ENCODE measurements at places on chromosomes 5 and 9.
A peak's percentile ranks its signal among the peaks of the same experiment; 100 is the strongest.

- DNase-seq, result no peak
Observed at GRCh38 chr9:36146651-36147050, 10.1 kb downstream of the GLIPR2 start.

DNA sequence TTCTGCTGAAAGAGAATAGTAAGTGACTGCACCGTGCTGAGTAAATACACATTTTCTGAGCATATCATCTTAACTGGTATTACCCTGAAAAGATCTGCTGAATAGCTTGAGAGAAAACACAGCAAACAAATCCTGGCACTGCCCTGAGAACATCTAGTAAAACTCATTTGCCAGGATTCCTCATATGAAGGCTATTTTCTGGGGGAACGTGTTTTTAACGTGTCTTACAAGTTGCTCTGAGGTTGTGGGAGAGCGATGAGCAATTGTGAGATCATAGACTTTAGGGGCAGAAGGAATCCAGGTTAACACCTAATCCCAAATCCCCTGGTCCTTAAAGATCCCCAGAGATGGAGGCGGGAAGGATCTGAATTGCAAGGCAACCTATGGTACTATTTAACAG is 331.9 kb upstream of the RFX3 start:
- DNase-seq, result no peak

GRCh38 chr9:30301271-30301963 is 2083.0 kb upstream of the ACO1 start:
- no peak for DNase-seq

- no peak for DNase-seq
Observed at GRCh38 chr9:87337335-87338087, 160.2 kb upstream of the DAPK1 start.

GRCh38 chr9:91904588-91905236 is 45.3 kb downstream of the ROR2 start:
- DNase-seq, result no peak

- no peak for DNase-seq
Observed at GRCh38 chr5:17828681-17829080, 194.4 kb downstream of the TAF11L14 start.

DNA sequence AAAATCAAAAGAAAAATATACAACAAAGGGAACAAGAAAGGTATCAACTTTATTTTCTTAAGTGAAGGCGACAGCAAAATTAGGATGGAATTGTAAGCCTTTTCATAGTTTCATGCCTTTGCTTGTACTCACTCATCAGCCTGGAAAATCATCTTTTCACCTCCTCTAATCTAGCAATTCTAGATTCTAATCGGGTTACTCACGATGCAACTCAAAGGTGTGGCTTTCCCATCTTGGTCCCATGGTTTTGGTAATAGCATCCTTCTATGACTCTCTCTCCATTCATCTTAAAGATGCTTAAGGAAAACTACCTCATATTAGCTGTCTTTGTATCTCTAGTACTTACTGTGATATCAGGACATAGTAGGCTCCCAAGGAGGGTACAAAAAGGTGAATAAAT is 30.5 kb downstream of the DNAH5 start:
- no peak for DNase-seq

GRCh38 chr9:134892820-134893420 is 12.3 kb downstream of the FCN2 start:
- no peak for DNase-seq

DNA sequence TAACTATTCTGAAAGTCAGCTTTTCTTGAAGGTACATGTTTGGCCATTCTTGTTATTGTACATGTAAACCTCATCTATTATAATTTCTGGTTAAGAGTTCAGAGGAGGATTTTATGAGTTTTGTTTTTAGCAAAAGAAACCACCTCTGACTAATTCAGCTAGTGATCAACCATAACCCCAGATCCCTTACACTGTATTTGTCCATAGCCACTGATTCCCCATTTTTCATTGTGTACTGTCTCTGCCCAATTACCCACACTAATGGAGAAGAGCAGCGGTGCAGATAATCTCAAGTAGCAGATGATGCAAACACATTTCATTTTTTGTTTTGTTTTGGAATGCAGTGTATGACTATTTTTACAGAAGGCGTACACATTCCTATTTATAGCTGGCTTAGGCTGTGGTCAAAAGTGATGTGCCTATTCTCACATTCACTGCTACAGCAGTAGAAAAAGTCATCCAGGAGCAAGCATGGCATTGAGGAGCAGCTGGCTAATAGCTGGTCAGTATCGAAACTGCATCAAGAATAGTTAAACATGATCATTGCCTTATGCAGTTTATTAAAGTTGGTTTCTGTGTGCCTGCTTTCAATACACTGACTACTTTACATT is 988.3 kb downstream of the DTWD2 start:
- no peak for DNase-seq

- no peak for DNase-seq
Observed at GRCh38 chr5:157778121-157778805, 34.8 kb downstream of the LSM11 start.

- no peak for DNase-seq
Observed at GRCh38 chr5:7705261-7705660, 145.7 kb downstream of the CFAP90 start.

- no peak for DNase-seq
Observed at GRCh38 chr5:66538531-66538930, 57.7 kb upstream of the MAST4 start.

DNA sequence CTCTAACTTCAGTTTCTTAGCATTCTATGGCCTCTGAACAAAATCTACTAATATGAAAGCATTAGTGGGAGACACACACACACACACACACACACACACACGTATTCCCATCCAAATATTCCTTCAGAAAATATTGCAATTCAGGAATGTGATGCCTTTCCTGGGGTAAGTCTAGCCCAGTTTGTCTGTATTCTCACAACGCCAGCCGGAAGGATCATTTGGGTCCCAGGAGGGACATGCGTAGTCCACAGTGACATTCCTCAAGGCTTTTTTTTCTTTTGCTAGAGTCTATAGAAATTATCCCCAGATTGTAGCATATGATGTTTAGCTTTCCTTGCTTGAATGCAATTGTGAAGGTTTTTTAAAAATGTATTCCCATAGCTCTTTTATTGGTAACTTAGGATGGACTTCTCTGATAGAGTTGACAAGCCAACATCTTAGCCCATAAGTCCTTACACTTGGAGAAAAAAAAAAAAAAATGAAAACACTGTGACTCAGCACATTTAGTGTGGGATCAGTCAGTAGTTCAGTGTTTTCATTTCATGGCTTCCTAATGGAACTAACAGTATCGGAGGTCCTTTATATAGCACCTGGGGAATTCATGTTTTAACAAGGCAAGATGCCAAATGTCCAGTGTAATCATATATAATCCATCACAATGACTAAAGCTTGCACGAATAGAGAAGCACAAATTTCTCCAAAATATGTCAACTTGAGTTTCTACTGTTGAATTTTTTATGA is 316.5 kb downstream of the DIRAS2 start:
- no peak for DNase-seq

DNA sequence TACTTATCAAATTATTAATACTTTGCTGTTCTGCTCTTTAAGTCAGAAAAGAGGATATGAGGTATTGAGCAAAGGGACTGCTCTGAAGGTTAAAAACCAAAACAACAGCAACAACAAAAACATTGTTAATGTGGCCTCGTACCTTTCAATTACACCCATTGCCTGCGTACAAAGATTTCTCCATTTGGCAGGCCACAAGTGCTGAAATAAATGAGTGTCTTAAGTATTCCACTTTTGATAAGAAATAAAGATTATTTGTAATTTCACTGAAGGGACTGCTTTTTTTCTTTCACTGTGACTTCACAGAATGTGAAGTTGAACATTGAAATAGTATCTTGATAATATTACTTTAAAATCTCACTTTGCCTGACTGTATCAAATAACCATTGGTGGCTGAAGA is 163.2 kb upstream of the MRPS30 start:
- DNase-seq, result no peak

DNA sequence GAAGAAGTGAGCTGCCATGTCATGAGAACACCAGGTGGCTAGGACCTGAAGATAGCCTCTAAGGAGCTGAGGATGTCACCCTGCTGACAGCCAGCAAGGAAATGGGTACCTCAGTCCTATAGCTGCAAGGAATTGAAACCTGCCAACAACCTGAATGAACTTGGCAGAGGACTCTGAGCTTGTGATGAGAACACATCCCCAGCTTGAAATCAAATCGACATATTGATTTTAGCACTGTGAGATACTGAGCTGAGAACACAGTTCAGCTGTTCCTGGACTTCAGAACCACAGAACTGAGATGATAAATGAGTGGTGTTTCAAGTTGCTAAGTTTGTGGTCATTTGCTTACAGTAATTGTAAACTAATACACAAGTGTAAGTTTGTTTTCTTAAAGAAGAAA is 5.5 kb upstream of the RASEF start:
- no peak for DNase-seq

GRCh38 chr5:159332800-159333544 is 2.7 kb upstream of the IL12B start:
- no peak for DNase-seq

DNA sequence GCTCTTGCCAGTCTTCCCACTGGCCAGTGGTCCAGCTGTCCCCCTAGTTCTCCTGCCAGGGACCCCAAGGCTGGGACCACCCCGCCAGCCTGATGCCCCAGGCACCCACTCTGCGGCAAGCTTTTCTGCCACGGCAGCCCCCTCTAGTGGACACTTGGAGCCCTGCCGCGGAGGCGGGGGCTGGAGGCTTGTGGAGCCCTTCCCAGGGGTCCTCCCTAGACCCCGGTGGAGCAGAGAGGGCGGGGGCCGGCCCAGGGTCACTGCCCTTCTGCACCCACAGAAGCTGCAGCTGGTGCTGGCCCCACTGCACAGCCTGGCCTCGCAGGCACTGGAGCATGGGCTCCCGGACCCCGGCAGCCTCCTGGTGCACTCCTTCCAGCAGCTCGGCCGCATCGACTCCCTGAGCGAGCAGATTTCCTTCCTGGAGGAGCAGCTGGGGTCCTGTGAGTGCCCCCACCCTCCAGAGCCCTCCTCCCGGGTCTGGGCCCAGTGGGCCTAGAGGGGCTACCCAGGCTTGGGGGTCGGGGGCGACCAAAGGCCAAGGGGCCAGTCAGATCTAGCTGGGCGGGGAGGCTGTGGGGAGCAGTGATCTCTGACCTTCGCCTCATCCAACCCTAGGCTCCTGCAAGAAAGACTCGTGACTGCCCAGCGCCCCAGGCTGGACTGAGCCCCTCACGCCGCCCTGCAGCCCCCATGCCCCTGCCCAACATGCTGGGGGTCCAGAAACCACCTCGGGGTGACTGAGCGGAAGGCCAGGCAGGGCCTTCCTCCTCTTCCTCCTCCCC is 9.1 kb downstream of the EGFL7 start:
- peak; percentile 60 for DNase-seq

DNA sequence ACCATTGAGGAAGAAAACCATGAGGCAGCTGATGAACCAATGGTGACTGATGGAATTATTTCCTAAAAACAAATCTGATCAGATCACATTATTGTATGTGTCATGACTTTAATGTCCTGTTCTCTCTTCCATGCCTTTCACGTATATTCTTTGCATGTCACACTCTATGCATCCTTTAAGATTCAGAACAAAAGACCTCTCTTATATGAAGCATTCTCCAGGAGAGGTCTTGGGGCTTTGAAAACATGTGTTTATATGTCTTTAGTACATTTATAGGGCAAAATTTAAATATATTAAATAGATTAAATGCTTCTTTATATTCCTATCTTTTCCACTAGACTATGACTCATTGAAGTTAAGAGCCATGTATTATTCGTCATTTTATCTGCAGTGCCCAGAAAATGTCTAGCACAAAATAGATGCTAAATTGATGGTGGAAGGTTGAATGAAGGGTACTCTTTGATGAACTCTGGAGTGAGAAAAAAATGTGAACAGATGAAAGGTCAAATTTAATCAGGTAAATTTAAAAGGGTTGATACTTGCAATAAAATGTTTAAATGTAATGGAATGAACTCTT is 196.3 kb downstream of the PSAT1 start:
- DNase-seq, result no peak

- no peak for DNase-seq
Observed at GRCh38 chr5:91187032-91187431, 196.1 kb downstream of the ARRDC3 start.

DNA sequence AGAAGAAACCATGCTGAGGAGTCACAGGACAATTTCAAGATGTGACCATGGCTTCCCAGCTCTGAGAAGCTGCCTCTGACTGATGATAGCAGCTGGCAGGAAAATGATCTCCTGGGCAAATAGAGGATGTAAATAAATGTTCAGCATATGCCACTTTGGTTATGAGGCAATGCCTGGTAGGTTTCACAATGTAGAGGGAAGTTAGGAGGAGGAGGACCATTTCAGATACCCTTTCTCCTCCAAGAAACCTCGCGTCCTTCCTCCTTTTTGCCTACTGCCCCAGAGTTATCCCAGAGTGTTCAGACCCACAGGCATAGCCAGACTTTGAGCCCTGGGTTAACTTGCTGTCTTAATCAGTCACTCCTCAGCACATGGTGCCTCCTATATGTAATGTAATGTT is 541.6 kb upstream of the DAP start:
- DNase-seq, result no peak

DNA sequence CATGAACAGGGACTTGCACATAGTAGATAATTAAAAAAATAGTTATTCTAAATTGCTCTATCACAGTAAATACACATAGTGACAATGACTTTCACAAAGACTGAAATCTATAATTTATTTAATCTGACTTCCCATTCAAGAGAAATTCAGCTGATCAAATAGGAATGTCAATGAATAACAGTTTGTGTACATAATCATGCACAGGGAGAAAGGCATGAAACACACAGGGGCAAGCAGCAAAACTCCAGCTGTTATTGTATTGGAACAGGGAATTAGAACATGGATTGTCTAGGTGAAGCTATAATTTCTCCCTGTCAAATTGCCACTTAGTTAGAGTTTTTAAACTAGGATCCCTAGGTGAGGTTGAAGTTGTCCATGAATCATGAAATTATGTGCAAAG is 99.9 kb downstream of the HCN1 start:
- DNase-seq, result no peak

DNA sequence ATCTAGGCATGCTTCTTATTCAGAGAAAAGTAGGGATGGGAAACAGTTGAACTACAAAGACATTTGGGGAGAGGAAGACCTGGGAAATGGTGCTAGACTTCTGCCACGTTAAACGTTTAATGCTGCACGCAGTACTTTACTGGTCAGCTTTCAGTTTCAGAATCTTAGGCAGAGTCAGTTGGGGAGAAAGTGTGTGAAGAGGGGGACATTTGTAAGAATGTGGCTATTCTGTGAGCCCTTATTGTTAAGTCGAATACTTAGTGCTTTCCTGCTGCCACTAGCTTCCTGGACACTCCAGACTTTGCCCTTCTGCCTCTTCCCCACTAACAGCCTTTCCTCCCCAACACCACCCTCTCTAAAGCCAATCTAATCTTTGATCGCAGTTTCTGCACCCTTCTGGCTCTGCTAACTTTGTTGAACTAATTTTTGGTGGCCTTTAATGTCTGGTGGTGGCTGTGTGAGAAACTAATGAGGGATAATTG is 6.1 kb downstream of the CYSTM1 start:
- no peak for DNase-seq

- no peak for DNase-seq
Observed at GRCh38 chr9:120839146-120839545, 3.6 kb downstream of the PSMD5 start.

Data from pancreas (tissue), 10 donors.